Activated CD4-positive, alpha-beta T cell treated with anti-CD3 and anti-CD28 coated beads, Interleukin-2, amount 50 U/mL, for 48 hours (primary cell): ENCODE measurements at places on chromosomes 1 and 21.

DNA sequence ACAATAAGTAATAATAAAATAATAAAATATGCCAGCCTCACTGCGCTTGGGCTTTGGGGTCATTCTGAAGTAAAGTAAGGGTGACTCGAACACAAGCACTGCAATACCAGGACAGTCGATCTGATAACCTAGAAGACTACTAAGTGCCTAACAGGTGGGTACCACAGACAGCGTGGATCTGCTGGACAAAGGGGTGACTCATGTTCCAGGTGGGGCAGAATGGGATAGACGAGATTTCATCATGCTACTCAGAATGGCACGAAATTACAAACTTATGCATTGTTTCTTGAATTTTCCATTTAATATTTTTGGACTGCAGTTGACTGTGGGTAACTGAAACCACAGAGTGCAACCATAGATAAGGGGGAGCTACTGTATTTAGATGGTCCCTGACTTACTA, 221.1 kb upstream of the GREM2 start:
- no peak for DNase-seq

DNA sequence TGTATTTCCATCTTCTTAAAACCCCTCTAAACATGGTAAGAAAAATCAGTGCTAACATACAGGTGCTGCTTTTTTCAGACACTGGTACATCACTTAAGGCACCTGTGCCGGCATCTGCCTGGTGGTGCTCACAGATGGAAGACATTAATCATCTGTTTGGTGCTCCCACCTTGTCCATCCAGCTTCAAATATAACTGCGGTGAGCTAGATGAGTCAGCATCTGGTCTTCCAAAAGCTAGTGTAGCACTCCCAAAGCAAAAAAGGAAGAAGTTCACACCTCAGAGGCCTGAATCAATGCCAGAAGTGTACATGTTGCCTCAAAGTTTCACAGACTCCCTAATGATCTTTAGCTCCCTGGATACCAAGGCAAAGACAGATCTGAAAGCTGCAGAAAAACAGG, 44.4 kb downstream of the TM2D1 start:
- DNase-seq: no peak

DNA sequence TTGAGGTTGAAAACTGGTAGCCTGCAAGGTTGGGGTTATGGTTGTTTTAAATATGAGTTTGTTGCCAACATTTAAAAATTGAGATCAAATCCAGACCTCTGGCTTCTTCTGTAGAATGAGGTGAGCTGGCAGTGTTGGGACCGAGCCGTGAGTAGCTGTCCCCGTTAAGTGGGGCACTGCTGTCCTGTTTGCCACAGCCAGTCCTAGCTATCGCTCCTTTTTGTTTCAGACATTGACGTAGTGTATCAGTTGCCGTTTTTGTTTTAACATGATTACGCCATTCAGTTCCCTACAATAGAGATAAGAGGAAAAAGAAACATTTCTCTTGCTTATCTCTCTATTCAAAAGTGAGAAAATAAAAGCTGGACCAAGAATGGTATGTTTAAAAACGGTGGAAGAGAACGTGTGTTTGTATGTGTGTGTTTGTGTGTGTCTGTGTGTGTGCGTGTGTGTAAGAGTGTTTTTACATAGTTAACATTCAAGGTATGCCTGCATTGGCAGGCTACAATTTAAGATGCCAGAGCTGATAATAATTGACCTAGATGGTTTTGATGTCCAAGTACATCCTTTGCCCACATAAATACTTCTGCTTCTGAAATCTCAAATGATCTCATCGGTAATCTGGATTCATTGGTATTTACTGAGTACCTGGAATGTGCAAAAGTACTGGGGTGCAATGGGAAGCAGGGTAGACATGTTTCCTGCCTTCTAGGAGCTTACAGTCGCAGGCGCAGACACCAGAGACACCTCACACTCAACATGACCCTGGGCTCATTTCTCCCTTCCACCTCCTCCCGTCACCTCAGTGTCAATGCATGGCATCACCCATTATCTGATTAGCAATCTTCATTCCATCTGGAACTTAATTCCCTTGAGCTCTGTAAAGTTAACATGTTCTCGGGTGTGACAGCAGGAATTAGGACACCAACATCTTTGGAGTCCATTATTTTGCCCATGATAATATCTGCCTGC, 65.8 kb downstream of the HUNK start:
- no peak for DNase-seq

GRCh38 chr1:29200906-29201594, 19.4 kb upstream of the SRSF4 start:
- DNase-seq: no peak

DNA sequence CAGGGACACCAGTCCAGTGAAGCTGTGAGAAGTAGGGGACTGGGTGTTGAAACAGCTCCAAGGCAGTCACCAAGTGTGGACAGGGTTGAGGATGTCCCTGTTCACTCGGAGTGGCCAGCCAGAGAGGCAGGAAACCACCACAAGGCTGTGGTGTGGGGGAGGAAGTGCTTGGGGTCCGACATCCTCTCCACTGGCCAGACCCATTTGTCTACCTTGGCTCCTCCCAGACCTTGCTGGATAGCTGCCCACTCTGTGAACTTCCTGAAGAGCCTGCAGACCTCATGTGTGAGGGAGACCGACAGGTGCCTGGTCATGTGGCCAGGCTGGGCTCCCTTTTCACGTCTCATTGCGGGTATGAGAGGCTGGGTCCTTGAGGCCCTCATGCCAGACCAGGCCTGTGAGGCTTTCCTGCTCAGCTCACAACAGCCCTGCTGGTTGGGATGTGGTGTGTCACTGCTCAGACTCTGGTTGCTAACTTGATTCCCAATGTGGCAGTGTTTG, 21.8 kb downstream of the CYP4B1 start:
- DNase-seq: no peak

GRCh38 chr21:38931291-38931690, 125.6 kb downstream of the ETS2 start:
- no peak for DNase-seq

DNA sequence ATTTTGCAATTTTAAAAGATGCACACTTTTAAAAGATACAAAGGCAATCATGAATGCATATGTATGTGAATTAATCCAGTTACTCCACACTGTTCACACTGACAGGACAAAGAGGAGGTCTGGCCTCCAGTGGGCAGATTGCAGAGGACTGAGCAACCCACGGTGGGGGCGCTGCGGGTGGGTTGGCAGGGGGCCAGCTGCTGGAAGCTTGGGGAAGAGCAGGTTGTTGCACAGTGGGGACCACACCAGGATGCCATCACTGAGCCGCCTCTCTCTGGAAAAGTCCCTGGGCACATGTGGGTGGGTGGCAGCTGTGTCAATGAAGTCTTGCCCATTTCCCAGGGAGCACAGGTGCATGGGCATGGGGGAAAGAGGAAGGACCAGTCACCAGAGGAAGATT, 12.7 kb upstream of the PADI4 start:
- no peak for DNase-seq

- no peak for DNase-seq
These were observed 19.8 kb downstream of the SLC37A1 start for GRCh38 chr21:42533306-42533962.
